SIG-M5 (cell line): ENCODE measurements at places on chromosomes 11 and 22.

GRCh38 chr11:64100782-64101353 lies 65.0 kb downstream of the MACROD1 start:
- DNase-seq = no peak

DNA sequence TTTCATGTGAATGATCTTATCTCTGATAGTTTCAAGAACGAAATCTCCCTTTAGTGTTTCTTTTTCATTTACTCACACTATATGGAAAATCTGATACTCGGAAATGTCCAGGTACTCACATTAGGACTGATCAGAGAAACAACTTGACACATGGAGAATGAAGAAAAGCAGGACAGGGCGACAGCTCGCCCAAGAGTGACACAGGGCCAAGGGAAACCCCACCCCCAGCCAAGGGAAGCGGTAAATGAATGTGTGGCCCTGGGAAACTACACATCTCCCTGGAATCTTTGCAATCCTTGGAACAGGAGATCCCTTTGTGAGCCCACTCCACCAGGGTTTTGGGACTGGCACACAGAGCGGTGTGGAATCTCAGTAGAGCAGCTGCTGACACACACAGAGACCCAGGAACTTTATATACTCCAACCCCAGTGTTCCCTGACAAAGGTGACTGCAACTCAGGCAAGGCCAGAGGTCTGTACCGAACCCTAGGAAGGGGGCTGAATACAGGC lies 303.7 kb upstream of the ARHGAP42 start:
- DNase-seq = no peak

DNA sequence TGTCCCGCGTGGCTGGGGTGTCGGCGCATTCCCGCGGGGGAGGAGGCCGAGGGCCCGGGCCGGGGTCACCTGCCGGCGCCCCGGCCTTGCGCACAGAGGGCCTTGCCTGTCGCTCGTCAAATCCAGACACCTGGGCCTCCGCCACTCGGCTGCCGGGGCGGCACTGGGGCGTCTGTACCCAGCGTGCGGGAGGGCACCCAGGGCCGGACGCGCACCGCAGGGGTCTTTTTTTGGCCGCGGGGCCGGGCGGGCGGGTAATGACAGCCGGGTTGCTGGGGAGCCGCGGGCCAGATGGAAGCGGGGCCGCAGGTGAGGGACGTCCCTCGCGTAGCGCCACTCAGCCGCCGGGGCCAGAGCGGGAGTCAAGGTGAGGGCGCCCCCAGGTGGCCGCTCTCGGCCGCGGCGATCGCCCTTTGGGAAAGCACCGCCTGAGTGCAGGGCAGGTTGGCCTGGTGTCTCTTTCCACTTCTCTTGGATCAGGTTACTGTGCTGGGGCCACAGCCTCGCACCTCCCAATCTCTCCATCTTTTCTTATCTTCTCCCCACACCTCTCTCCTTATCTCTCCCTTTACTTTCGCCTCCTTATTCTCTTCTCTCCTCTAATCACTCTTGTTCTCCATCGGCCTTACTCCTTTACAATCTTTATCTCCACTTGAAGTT lies 3.5 kb downstream of the PHLDB1 start:
- DNase-seq = no peak

- DNase-seq = no peak
Observed at GRCh38 chr11:116164843-116165242, 607.9 kb downstream of the BUD13 start.

GRCh38 chr11:76237914-76238313 lies 31.6 kb upstream of the WNT11 start:
- DNase-seq = no peak

DNA sequence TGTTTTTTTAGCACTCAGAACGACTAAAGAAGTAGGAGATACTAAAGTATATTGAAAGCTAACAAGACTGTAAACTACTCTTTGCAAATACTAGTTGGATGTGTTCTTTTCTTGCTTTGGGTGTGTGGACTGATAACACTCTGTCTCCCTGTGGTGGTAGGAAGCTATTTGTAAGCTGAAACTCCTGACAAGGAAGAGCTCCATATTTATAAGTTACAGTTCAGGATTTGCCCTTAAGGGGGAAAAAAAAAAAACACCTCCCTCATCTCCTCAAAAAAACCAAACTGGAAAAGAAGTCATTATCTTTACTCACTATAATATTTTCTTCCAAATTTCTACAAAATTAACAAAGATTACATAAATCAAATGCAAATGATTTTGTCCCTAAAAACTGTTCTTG lies 94.9 kb downstream of the LARGE2 start:
- DNase-seq = no peak

DNA sequence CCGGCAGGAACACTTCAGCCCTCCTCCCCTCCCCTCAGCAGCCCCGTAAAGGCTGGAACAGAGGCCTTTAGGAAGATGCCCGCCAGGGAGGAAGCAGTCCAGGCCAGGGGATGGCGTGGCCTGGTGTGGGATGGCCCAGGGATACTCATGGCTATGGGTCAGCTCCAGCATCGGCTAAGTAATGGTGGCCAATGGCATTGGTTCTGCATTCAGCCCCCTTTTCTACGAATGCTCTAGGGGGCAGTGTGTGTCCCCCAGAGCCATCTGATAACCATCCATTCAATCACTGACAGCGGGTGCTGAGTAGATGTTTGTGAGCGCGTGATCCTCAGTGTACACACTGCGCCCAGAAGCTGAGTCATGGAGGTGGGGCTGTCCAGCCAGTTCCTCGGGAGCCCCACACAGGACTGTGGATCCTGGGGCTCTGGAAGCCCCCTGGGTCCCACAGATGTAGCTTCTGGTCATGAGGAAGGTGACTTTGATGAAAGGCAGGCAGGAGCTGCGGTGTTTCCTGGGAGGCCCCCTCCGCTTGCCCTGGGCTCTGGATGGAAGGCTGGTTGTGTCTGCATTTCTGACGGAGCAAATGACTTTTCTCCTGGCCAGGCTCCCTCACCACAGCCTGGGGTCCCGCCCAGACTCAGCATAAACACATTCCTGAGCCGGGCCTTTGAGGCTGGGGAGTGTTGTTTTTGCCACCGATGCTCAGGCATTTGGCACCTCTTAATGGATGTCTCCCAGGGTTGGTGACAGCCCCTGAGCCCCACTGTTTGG lies 46.5 kb downstream of the FBLN1 start:
- DNase-seq = no peak

GRCh38 chr22:28917747-28918549 lies 34.6 kb downstream of the ZNRF3 start:
- DNase-seq = no peak

DNA sequence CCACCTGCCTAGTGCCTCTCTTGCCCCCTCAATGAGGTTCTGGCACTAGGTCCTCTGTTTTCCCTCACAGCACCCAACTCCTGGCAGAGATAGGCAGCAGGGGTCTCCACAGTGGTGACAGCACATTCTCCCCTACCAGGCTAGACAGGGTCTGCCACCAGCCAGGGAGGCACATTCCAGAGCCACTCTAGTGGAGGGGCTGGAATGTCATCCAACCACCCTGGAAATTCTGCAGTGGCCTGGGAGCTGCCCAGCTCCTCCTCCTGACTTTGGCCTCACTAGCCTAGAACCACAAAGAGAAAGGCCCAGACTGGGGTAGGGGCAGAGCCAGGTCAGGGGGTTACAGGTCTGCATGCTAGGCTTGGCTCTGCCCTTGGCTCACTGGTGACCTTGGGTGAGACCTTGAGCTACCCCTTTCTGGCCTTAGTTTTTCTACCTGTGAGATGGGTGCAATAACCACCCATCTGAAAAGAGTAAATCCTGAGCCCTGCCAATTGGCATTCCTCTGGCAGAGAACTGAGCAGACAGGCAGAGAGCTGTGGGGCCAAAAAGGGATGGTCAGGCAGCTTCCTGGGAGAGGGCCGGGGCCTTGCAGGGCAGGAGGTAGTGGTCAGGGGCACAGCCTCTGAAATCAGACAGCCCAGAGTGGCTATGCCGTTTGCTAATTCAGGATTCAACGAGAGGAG lies 7.1 kb downstream of the P2RY2 start:
- DNase-seq = no peak

- DNase-seq = no peak
Observed at GRCh38 chr22:41240377-41241132, at the start of gene CHADL. Gene CHADL (minus strand): TSS chr22:41240931. CDS start chr22:41240881, 50 bp downstream.

DNA sequence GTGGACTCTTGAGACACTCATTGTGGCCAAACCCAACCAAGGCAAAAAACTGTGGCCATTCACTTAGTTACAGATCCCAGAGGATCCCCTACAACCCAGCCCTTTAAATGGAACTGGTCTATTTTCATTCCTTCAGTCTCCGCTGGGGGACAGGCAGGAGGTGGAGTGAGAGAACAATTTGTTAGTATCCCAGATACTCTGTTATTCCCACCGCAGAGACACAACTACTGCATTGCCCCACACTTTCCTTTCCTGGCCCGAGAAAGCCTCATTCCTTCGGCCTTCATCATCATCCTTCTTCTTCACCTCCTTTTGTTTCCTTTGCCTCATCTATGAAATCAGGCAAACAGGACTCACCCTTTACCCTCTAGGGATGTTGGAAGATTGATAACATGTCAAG lies 191.1 kb downstream of the NTM start:
- DNase-seq = no peak

- no peak for DNase-seq
Observed at GRCh38 chr22:33837826-33838225, 82.5 kb downstream of the LARGE1 start.

DNA sequence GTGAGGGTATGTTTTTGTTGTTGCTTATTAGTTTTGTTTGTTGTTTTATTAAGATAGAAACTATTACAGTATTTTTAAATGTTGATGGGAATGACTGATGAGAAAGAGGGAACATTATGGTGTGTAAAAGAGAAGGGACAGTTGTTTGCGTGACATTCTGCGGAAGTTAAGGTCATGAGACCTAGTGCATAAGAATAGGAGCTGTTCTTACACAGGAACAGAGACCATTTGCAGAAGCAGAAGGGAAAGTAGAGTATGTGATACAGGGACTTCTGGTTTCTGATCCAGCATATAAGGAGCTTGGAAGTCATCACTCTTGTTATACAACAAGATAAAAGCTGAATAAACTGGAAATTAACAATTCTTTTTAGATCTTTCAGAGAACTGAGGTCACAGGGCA lies 299.2 kb upstream of the API5 start:
- DNase-seq = no peak

DNA sequence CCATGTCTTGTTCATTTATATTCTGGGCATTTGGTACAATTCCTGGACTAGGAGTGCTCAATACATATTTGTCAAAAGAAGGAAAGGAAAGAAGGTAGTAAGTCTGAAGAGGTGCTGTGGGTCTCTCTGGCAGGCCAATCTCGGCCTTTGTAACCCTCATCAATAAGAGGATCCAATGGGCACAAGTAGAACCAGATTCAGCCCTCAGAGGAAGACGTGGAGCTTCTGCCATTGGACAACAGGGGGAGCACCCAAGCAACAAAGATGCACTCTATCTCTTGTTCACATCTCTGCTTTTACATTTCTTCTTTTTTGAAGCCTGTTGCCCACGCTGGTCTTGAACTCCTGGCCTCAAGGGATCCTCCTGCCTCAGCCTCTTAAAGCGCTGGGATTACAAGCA lies 2.2 kb upstream of the VPS11 start:
- no peak for DNase-seq

GRCh38 chr22:37312549-37313183 lies 30.4 kb downstream of the CYTH4 start:
- no peak for DNase-seq

- no peak for DNase-seq
Observed at GRCh38 chr11:46969379-46969778, 32.8 kb downstream of the CSTPP1 start.

DNA sequence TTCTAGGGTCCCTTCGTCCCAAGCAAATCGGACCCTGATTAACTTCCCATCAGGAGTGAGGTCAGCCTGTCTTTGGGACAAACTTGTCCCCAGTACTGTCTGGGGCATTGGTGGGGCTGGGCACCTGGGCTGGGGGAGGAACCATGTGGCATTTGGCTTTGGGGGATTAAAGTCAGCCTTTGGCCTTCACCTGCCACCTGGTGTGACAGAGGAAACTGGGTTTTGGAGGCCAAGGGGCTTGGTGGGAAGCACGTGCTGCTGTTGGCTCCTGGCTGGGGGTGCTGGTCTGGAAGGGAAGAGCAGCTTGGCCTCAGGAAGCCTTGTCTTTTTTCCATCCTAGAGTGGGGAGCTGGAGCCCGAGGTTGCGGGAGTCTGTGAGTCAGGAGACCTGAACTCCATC lies 78.4 kb upstream of the NECTIN1 start:
- no peak for DNase-seq

- DNase-seq = no peak
Observed at GRCh38 chr22:45575607-45576272, 73.1 kb downstream of the FBLN1 start.

DNA sequence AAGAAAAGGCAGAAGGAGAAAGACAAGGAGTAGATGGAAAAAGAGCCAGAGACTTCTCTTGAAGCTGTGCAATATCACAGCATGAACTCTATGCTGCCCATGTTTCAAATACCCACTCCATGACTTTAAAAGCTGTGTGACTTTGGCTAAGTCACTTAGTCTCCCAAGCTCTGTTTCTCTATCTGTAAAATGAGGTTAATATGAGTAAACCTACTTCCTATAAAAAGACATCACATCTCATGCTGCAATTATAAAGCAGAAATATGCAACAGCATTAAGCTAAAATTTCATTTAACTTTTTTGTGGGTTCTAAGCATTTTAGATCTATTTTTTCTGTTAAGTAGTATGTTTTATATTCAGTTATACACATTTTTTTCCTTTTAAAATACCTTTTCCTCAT lies 11.6 kb downstream of the DGCR2 start:
- no peak for DNase-seq

DNA sequence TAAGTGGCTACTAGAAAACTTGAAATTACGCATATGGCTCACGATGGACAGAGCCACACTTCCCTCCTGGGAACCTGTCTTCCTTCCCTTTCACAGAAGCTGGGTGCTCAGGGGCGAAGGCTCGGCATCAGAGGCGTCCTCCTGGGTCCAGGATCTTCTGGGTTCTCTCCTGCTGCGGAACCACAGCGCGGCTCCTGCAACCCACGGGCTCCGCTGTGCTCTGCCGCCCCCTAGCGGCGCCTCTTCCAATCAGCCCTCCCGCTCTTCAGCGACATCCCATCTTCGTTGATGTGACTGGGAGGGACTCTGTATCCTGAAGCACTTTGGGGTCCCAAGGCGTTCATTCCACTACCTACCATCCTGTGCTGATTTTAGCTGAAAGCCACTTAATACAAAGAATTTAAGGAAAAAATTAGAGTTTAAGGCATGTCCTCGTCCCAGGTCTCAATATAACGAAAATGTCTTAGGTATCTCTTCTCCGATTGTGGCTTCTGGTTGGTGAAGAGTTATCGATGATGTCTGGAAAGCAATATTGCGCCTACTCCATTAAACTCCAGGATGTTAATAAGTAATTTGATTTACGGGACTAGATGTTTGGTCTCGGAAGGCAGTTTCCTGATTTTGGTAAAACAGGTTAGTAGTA lies 14.8 kb upstream of the RPS3 start:
- no peak for DNase-seq

GRCh38 chr22:42967005-42967404 lies 47.9 kb downstream of the PACSIN2 start:
- no peak for DNase-seq

- DNase-seq = no peak
Observed at GRCh38 chr11:134126217-134126822, 57.4 kb downstream of the JAM3 start.

- DNase-seq = no peak
Observed at GRCh38 chr22:48840112-48840949, 987.3 kb downstream of the BRD1 start.
